ENCODE measurements at places on chromosomes 2 and 18.
A peak's percentile ranks its signal among the peaks of the same experiment; 100 is the strongest.

DNA sequence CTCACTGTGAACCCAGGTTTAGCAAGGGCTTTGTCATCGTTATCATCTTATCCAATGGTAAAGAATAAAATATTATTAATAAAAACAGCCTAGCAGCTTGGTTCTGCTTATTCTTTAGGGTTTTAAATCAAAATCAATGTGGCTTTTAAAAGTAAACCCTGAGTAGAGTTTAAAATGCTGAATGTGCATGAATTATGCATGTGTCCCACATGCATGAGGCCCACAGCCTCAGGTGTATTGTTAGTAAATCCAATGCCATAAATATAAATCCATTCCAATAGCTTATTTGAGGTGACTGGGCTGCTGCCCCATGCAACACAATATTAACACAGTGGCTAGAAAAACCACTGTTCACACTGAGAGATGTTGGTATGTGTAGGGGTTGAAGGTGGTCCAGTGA is 254.1 kb downstream of the HNMT start:
- no peak for DNase-seq

- DNase-seq: no peak
Measured at GRCh38 chr2:83826577-83826976, 632.5 kb downstream of the SUCLG1 start.

DNA sequence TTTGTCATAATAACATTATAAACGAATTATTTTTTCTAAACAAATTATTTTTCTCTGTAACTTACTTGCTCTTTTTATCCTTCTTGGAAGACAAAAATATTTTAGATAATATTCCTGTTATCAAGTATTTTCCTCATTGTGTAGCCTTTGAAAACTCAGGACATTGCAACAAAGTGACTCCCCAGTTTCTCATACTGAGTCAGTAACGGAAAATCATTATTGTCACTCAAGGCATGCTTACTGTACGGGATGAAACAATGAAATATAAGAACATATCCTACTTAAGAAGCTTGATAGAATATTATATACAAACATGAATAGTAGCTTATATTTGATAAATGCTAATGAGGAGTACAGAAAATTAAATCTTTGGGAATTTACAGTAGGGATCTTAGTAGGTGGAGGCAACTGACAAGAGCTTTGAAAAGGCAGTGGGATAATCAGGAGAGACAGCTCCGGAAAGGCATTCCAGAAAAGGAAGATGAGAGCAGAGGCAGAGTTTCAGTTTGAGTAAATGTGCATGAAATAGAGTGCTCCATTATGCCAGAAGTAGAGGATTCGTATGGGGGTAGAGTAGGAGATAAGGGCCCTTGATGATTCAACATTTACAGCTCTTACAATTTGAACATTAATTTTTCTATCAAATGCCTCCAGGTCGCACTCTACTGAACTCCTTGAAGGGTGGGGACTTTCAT is 14.0 kb upstream of the YES1 start:
- no peak for DNase-seq

GRCh38 chr2:21254170-21254965 is 130.6 kb downstream of the TDRD15 start:
- DNase-seq: no peak

DNA sequence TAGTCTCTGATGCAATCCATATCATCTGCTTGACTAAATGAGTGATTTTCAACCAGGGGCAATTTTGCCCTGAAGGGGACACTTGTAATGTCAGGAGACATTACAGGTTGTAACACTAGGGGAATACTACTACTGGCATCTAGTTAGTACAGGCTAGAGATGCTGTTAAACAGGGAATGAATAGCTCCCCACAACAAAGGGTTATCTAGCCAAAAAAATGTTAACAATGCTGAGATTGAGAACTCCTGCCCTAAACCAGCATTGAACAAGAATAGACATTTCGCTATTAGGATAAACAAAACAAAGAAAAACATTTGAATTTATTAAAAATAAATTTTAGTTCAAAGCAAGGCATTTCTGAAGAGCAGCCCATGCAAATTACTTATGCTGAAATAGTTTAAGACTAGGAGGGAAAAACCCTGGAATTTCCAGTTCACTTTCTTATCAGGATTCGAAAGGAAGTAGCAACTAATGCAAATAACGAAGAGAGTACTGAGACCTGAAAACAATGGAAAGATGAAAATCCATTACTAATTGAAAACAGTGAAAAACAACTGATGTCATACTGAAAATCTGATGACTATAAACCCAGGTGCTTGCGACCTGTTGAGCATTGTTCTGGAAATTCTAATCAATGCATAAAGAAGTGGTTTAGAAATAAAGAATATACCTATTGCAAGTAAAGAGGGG is 53.1 kb downstream of the CAB39 start:
- DNase-seq: no peak

- no peak for DNase-seq
Measured at GRCh38 chr2:120907822-120908221, 172.2 kb downstream of the GLI2 start.

DNA sequence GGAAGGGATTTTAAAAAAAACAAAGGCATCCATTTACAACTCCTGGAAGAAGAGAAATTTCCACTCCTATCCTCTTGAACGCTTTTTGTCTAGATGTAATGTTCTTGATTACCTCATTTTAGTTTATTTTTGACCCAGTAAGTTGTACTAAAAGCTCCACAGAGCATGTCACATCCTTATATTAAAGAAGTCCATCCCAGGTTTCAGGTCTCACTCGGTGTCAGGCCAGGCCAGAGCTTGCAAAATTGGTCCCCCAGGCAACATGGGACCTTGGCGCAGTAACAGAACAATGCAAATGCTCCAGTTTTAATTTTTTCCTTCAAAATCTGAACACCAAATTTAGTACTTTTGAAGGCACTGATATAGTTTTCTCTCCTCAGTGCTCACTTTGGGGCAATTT is 218.4 kb upstream of the REV1 start:
- DNase-seq: no peak

DNA sequence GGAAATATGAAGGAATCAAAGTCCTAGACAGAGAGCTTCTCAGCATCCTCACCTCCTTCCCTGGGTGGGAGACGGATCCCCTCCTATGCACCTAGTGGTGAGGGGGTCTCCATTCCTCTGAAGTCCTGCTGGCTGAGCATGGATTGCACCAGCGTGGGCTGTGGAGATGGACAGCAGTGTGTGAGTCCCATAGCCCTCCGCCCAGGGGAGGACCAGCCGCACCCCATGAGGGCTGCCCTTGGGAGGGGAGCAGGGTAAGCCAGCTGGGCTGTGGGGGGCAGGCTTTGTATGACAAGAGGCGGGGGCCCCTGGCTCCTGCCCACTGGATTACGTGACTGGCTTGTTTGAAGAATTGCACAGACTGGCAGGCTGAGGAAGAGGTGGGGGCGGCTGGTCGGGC is 768.2 kb downstream of the GALR1 start:
- DNase-seq: no peak

DNA sequence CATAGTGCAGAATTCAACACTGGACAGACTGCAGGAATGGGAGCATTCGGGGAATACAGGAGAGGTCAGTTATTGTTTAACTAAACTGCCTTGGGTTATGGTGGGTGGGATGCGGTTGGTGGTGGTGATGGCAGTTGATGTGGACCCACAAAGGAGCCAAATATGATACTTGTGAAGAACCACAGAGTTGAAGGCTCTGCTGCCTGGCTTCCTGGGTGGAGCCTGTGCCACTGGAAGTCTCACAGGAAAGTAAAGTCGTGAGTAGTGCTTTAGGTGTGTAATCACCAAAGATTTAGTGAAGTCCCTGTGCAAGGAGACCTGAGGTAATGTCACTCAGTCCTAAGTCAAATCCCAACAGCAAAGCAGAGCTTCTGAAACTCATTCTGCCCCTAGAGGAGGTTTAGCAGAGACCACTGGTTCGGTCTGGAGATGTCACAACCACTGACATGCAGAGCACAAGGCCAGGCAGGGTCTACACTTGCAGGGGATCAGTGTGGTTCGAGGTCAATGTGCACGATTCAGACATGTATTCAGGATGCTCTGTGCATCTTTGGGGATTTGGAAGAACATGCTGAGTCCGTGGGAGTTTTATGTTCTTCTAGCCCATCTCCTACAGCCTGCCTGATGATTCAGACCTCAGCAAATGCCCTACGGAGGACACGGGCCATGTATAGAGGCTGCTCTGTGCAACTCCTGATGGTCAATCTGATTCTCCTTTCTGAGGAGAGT is 1150.9 kb downstream of the RPIA start:
- DNase-seq: no peak

DNA sequence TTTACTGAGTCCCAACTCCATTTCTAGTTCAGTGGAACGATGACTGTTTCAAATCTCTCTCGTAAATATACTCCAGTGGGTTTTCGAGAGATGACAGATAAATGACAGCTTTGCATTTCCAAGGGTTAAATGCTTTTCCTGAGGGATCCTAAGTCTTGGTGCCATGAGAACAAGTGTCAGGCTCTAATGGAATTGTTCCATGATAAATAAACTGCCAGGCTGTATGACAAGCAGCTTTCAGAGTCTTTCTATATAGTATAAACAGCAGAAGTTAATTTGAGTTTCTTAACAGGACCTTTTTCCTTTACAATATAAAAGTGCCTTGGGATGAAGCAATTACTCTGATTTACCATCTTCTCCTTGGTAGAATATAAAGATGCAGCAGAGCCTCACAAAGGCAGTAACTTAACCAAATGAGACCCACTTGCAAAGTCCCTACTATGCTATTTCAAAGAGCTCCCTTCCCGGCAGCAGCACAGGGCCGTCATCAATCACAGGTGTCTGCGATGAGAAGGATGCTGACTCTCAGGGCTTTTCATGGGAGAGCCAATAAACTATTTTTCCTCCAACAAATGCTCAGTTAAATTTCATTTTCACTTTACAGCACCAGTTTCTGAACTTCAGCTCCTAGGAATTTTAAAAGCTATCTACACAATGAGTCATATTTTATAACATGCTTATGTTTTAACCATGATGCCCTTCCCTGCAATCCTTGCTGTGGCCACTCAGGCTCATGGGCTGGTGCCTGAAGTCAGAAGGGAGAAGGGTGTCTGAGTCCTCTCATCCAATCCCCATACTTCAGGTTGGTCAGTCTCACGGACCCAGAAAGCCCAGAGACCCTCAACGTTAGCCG is 123.8 kb downstream of the AFF3 start:
- peak; percentile 21 for DNase-seq

DNA sequence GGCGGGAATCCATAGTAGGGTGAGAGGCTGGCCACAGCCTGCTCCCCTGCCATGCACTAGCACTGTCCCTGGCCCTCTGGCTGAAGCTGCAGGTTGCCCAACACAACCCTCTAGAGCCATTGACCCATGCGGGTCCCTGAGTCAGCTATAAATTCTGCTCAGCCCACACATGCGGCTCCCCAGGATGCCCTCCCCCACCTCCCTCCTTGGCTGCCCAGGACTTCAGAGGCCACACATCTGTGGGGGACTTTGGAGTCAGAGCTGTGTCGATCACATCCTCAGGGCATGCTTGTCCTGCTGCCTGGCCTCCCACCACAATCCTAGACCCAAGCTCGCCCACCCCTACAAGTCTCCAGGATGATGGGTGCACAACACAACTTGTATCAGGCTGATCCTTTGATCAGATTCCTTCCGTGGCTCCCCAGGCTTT is 97.0 kb downstream of the TFCP2L1 start:
- DNase-seq: no peak

GRCh38 chr2:151282401-151282800 is 7.1 kb downstream of the NMI start:
- no peak for DNase-seq

DNA sequence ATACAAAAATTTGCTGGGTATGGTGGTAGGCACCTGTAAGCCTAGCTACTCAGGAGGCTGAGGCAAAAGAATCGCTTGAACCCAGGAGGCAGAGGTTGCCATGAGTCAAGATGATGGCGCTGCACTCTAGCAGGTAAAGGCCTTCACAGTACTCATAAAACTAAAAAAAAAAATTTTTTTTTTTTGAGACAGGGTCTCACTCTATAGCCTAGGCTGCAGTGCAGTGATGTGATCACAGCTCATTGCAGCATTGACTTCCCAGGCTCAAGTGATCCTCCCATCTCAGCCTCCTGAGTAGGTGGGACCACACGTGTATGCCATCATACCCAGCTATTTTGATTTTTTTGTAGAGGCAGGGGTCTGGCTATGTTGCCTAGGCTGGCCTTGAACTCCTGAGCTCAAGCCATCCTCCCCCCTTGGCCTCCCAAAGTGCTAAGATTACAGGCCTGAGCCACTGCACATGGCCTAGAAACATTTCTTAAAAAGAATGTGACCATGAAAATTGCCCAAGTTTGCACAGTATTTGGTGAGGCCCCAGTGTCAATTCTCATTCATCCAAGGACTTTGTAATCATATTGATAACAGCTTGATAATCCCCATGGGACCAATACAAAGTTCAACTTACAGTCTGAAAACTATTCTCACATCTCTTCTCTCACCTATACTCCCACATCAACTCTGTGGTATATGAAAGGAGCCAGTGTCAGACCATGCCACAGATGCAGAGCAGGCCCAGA is 64.2 kb upstream of the MYCN start:
- DNase-seq: no peak

DNA sequence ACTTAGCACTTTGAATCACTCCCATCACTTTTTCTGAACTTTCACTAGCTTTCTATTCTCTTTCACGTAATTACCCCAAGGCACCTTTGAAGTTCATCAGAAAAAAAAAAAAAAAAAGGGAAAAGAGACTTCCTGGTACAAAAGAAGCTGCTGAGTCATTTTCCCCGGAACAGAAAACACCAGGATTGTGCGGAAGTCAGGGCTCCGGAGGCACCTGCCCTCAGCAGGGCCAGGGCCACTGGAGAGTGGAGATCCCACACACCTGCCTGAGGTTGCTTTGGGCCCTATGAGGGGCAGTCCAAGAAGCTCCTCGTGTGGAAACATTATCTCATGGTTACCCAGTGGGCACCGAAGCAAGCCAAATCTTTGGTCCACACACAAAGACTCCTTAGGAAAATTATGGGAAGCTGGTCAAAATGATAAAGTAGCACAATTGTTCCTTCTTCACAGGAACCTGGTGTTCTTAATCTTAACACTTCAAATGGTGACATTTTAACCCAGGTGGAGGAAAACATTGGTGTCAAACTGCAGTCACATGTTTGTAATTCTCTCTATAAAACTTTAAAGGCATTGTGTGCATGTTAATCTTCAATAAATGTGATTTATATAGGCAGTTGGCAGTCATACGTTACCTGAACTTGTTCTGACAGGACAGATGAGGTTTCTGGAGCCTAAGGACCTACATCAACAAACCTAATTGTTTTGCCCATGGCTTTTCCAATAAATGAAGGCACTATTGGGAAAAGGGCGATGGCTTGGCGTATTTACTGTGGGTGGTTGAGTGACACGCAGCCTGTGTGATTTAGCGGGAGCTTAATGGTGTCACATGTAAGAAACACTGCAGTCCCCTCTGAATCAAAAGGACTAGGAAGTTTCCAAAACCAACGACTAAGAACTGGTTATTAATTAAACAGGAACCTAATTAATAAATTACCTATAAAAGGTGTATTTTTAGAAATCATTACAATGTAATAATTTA is 23.4 kb upstream of the FAM110C start:
- DNase-seq: peak; percentile 93

DNA sequence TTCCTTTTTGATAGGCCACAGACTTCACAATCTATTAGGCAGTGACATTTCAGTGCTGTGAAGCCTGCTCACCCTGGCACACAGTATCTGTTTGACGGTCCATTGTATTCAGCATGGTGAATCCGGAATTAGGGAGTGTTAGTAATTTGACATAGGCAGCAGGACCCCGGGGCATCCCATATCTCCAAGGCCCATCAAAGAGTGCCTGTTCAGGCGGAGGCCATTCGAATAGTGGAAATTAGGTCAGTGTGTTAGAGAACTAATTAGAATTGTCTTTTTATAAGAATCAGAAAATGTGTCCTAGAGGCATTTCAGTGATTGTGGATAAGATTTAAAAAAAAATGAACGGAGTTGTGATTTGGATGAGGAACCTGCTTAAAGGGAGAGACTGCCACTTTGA is 818.8 kb upstream of the SOX11 start:
- DNase-seq: no peak

GRCh38 chr2:130916438-130916705 is 79.7 kb downstream of the ARHGEF4 start:
- DNase-seq: no peak

Data from DMS53 (cell line).